ENCODE measurements at places on chromosomes 4 and X.

DNA sequence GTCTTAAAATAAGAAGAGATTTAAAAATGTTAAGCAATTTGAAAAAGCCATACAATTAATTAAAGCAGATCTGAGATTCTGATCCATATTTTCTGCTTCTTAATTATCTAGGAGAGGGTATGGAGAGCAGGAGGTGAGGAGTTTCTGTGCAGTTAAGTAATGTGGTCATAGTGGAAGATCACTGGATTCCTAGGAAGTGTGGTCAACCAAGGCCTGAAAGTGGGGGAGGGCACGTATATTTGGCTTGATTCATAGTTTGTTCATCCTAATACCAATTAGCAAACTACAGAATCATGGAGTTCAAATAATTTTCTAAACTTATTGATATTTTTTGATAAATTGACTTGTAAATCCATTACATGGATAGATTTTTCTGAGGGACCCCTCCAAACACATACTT lies 768.3 kb downstream of the RAPGEF2 start:
- no peak for DNase-seq

- no peak for DNase-seq
Observed at GRCh38 chr4:7864685-7865084, 75.0 kb downstream of the AFAP1 start.

DNA sequence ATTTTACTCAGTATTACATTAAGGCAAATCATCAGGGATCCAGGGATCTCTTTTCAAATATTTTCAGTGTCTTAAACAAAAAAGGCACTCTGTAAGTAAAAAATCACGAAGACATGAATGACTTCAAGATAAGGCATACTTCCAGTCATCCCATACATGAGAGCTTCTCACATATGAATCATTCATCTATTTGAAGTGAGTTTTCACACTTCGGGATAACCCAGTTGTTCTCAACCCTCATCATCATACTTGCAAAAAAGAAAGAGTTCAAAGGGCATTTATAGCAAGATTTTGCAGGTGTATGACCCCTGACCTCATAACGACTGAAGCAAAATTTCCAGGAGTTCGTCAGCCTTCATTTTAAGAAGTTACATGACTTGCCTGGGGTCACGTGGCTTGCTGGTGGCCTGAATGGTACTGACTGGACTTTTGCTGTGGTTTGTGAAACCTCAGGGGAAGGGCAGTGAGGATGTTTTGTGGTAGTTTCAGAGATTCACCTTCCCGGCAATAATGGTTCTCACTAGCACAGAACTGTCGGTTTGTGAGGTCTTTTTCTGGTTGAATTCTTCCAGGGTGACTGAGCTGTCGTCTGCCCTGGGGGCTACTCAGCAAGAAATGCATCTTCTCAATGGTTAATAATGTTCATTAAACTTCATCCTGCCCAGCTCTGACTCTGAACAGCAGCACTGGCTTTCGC lies 115.8 kb upstream of the SHISA3 start:
- DNase-seq, result no peak

- DNase-seq, result no peak
Observed at GRCh38 chr4:3239303-3239702, 9.7 kb upstream of the MSANTD1 start.

DNA sequence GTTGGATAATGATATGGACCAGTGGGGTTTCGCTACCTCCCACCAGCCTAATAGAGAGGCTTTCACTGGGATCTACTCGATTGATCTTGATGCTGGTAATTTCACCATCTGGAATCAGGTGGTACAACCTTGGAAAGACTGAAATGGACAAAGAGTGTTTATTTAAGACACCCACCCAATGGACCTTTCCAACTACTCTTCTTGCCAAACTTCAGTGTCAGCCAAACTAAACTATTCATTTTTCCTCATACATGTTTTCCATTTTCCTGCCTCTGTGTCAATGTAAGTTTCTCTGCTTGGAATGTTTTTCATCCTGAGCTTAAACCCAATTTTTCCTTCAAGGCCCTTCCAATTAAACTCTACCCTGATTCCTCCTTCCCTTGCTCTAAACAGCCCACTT lies 92.6 kb downstream of the LNX1 start:
- DNase-seq, result no peak

GRCh38 chrX:1853447-1853846 lies 238.6 kb downstream of the ASMT start:
- no peak for DNase-seq

DNA sequence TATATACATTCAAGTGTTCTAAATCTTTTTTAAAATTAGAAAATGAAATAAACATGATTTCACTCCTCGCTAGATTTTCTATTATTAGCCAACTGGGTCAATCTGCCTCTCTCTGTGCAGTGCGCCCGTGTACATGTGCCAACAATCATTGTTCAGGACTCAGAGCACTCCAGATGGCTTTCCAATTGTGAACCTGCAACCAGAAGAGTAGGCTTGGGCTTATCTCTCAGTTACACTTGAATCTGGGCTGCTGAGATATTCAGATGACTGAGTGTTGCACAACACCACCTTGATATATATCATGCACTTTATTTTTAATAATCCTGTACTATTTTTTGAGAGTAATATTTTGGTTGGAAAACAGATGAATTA lies 184.0 kb upstream of the FSTL5 start:
- no peak for DNase-seq

DNA sequence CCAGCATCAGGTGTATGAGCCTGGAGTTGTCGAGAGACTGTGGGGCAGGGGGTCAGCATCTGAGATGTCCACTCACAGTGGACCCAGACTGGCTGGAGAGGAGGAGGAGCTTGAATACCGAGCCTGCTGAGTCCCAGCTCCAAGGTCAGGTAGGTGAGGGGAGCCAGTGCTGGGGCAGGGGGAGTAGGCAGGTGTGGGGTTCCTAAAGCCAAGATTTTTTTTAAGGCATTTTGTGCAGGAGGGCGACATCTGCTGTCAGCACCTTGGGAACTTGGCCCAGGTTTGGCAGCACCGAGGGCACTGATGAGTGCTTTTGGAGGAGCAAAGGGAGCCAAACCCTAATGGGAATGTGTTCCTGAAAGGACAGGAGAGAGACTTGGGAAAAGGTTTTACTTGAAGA lies 64.2 kb upstream of the MSANTD1 start:
- DNase-seq, result no peak

DNA sequence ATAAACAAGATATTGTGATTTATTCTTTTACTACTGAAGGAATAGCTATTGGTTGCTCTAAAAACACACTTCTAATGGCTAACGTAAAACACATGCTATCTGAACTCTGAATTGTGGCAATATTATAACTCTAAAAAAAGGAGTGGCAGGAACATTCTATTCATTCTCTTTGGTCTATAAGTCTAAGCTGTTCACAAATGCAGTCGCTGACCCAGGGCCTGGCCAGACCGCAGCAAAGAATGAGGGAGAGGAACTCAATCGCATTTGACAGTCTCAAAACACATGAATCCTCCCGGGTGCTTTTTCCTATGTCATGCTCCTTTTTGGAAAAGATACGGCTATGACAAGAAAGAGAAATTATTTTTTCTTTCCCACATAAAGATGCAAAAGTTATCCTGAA lies 651.6 kb upstream of the PITX2 start:
- DNase-seq, result no peak

DNA sequence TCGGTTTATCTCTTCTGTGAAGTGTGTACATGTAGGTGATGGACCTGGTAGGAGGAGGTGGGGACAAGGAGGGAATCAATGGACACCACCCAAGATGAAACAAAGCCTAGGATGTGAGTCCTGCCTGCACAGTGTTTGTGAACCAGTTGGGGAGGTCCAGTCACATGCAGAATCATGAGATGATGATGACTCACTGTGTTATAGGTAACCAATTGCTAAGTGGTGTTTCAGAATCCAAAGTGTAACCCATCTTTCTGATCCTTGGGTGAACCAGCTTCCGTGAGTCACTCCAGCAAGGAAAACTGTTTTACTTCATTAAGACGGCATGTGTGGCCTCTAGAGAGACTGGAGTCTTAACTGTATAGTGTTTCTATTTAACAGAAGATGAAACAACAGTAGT lies 57.9 kb upstream of the HPF1 start:
- no peak for DNase-seq

DNA sequence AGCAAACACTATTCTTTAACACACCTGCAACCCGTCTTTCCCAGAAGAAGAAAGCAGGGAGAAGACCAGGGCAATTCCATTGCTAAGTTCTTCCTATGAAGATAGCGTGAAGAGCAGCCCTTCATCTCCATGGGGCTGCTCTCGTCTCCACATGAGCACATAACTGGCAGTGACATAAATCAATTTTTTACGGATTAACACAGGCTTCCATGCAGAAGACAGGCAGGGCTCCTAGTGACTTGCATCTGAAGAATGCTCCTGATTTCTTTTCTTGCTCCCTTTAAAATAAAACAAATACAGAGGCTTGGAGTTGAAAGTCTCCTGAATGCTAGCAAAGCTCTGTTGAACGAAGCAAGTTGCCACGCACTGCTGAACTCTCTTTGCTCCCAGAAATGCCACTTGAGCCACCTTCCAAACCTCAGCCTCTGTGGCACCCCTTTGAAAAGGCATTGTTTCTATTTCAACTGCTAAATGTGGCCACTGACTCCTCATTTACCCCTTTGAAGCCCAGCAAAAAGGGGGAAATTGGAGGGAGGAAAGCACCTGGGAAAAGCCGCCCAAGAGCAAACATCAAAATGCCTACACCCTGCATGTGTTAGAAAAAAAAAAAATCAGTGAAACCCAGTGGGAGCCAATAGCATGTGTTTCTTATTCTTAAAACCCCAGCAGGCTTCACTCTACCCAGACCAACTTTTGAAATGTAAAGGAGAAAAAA lies 383.7 kb downstream of the IDS start:
- DNase-seq, result no peak

DNA sequence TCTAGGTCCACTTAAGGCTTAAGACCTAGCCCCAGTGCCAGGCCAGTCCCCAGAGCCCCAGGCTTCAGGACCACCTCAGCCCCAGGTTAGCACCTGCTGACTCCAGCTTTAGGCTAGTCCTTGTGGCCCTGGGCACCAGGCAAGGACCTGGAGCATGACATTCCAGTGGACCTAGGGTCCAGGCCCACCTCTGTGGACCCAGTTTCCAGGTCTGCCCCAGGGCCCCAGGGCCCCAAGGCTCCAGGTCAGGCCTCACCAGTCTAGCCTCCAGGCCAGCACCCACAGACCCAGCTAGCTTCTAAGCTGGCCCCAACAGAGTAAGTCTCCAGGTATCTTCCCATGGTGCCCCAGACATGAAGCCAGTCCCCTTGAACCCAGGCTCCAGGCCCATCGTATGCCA lies 97.5 kb downstream of the QRFPR start:
- no peak for DNase-seq

- no peak for DNase-seq
Observed at GRCh38 chr4:104756837-104757236, 262.1 kb upstream of the CXXC4 start.

DNA sequence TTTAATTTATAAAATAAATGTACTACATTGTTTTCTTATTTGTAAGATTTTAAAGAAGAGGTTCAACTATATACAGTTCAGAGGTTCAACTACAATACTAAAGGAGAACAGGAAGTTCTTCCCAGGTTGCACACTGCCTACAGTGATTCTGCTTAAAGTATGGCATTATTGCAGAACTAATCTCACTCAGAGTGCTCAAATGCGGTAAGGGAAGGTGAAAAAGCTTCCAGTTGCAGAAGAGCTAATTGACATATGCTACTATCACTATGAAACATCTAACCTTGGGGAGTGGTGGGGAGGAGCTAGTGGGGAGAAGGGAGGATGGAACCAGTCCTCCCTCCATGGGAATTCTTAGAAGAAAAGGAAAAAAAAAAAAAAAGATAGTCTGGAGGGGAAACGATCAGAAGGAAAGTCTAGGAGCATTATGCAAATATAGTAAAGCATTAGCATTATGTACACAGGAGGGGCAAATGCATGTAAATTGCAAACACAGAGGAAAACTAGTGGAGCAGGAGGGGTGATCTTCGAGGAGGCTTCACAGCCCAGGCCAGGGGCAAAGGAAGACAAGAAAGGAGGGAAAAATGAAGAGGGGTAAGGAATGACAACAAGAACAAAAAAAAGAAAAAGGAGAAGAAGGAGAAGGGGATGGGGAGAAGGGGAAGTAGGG lies 32.0 kb upstream of the MMAA start:
- no peak for DNase-seq

- no peak for DNase-seq
Observed at GRCh38 chrX:27884654-27885053, 76.9 kb downstream of the MAGEB10 start.

- DNase-seq, result no peak
Observed at GRCh38 chrX:11446336-11446735, 153.1 kb downstream of the AMELX start.

GRCh38 chr4:1746919-1747602 lies 25.7 kb downstream of the TACC3 start:
- DNase-seq, result no peak

DNA sequence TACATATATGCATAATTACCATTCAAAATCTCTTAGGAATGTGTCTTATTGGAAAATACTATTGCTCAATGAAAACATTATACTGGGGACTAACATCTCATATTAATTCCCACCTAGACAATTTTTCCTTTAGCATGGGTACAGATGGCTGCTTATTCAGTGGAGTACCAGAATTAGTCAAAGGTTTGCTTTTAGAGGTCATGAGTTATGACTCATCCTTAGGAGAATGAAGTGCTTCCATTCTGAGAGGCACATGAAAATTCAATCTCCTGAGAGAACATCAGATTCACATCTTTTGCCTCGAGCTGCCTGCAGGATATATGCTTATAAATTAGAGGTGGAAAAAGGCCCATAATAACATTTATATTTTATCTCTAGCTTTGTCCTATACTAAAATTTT lies 378.0 kb upstream of the DMD start:
- DNase-seq, result no peak

Measured in CD4-positive, alpha-beta T cell treated with Interleukin-17A for 4 hours (primary cell).